ENCODE measurements at places on chromosomes 4 and X.

GRCh38 chr4:138330531-138330930 is 88.4 kb upstream of the SLC7A11 start:
- DNase-seq, result no peak

- no peak for DNase-seq
Measured at GRCh38 chr4:137700072-137700471, 167.8 kb upstream of the PCDH18 start.

DNA sequence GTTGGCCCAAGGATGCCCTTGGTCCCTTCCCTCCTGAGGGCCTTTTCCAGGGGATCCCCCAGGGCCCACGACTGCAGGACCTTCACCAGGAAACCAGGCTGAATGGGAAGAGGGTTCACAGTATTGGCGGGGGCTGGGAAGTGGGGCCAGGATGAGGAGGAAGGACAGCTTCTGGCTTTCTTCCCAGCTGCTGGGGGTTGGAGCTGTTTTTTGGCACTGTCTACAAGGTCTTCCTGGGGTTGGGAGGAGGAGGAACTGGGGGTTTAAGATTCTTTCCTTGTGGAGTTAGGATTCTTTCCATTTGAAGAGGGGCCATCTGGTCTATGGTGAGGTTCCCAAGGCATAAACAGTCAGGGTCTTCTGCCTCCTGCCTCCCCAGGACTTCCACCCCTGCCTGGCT is 64.8 kb downstream of the KIF4A start:
- no peak for DNase-seq

DNA sequence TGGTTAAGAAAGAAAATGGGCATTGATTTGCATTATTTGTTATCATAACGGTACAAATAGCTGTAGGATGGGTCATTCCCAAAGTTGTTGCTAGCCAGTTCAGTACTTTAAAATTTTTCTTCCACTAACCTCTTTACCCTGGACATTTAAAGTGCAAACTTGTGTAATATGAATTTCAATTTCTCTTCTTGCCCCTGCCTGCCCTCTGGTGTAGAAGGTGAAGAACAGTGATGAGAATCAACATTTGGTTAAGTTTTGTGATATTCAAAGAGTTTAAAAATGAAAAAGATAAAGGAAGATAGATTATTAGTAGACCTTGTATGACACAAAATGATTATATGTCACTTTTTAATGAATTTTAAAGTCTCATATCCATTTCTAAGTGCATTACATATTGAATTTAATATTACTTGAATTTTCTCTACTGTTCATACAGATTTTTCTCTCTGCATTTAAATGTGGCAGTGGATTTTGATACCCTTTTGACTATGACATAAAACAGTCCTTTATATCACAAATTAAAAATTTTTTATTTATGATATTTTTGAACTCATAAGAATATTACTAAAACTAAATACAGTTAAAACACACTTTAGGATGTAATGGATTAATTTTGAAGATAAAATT is 337.7 kb downstream of the BMPR1B start:
- DNase-seq, result no peak

DNA sequence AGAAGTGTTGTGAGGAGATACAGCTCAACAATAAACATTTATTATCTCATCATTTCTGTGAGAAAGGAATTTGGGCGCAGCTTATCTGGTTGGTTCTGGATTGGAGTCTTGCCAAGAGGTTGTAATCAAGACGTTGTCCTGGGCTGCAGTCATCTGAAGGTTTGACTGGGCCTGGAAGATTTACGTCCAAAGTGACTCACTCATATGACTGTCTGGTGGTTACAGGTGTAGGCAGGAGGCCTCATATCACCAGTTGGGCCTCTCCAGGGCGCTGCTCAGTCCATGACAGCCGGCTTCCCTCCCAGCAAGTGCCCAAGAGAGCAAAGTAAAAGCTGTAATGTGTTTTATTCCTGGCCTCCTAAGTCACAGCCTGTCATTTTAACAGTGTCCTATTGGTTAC is 106.3 kb downstream of the USP46 start:
- no peak for DNase-seq

DNA sequence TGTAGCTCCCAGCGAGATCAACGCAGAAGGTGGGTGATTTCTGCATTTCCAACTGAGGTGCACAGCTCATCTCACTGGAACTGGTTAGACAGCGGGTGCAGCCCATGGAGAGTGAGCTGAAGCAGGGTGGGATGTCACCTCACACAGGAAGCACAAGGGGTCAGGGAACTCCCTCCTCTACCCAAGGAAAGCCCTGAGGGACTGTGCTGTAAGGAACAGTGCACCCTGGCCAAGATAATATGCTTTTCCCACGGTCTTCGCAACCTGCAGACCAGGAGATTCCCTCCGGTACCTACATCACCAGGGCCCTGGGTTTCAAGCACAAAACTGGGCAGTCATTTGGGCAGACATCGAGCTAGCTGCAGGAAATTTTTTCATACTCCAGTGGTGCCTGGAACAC is 216.4 kb upstream of the TET2 start:
- no peak for DNase-seq

GRCh38 chrX:37955273-37955672 is 51.1 kb upstream of the SYTL5 start:
- DNase-seq, result no peak

DNA sequence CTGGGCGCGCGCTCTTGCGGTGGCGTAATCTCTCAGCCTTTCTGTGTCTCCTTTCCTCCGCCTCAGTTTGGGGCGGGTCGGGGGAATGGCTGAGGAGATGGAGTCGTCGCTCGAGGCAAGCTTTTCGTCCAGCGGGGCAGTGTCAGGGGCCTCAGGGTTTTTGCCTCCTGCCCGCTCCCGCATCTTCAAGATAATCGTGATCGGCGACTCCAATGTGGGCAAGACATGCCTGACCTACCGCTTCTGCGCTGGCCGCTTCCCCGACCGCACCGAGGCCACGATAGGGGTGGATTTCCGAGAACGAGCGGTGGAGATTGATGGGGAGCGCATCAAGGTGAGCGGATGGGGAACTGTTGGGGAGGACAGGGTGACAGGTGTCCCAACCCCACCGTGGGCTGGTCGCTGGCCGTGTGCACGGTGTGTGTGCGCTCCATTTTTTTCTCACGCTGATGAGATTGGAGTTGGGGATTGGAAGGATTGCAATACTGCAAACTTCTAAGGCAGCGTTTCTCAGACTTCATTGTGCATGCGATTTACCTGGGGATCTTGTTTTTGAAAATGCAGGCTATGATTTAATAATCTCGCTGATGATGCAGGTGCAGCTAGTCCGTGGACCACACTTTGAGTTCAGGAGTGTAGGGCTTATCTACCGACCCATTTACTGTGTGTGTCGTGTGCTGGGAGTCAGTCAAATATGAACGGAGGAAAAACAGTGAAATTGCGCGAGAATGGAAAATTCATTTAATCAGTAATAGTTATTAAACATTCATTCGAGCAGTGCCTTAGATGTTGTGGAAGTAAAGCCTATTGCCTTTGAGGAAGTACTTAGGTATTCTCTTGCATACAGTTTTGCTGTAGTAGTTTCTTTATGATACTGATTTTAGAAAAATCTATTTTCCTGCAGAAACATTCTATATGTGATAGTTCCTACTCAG is at the start of gene RAB33B:
RAB33B (plus strand) TSS at position 11 of the 935 bp plus-strand sequence; CDS start at position 86, 75 bp downstream.
- DNase-seq, result no peak

GRCh38 chr4:151760002-151760401 is 805 bp downstream of the GATB start:
- no peak for DNase-seq

DNA sequence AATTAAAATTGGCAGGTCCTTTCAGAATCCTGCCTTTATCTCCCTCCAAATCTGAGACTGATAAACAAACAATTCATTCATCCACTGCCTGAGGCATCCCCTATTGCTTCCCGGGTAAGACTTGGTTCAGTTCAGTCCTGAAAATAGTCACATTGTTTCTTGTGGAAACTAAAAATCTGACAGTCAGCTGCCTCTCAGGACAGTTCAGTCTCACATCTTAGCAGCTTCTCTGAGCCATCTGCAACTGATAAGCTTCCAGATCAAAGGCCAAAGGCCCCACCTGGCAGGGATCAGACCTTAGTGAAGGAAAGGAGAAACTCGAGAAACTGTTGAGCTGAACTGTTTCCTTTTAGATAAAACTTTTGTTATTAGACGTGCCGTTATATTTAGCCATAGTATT is 264.5 kb downstream of the IL15 start:
- no peak for DNase-seq

GRCh38 chr4:81606801-81607501 is 135.2 kb upstream of the RASGEF1B start:
- no peak for DNase-seq

- no peak for DNase-seq
Measured at GRCh38 chr4:5752376-5753184, 41.6 kb downstream of the EVC start.

- DNase-seq, result no peak
Measured at GRCh38 chrX:53398216-53398615, 24.2 kb downstream of the SMC1A start.

GRCh38 chr4:151860561-151861093 is 99.8 kb upstream of the GATB start:
- DNase-seq, result no peak

GRCh38 chrX:12885508-12885907 is 18.6 kb downstream of the TLR7 start:
- no peak for DNase-seq

DNA sequence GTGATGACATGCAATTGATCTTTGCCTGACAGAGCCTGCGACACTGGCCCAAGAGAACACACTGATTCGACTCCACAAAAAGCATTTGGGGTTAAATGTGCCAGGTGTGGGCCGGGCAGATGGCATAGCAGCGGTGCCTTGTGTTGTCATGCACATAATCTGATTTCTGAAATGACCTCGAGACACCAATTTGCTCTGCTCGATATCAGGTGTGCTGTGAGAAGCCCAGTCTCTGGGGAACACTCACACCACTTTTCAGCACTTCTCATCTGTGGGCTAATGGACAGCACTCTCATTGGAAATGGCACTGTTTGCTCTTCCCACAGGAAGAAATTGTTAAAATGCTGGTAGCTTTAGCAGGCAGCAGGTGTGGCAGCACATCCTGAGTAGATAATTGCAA is 738.3 kb upstream of the TENM3 start:
- no peak for DNase-seq

- DNase-seq, result no peak
Measured at GRCh38 chr4:15953625-15954024, 9.3 kb downstream of the FGFBP2 start.

GRCh38 chr4:176207839-176208238 is 12.5 kb upstream of the SPATA4 start:
- DNase-seq, result no peak

All from activated naive CD8-positive, alpha-beta T cell treated with anti-CD3 and anti-CD28 coated beads, Interleukin-2, amount 50 U/mL, for 24 hours (primary cell).